NCI-H1417 (cell line): ENCODE measurements at places on chromosomes 1 and 21.

GRCh38 chr21:16312321-16312720, 582.5 kb downstream of the USP25 start:
- no peak for DNase-seq

- no peak for DNase-seq
Observed at GRCh38 chr1:62800825-62801306, 16.9 kb downstream of the ATG4C start.

GRCh38 chr1:33358114-33358794, 37.4 kb upstream of the A3GALT2 start:
- no peak for DNase-seq

DNA sequence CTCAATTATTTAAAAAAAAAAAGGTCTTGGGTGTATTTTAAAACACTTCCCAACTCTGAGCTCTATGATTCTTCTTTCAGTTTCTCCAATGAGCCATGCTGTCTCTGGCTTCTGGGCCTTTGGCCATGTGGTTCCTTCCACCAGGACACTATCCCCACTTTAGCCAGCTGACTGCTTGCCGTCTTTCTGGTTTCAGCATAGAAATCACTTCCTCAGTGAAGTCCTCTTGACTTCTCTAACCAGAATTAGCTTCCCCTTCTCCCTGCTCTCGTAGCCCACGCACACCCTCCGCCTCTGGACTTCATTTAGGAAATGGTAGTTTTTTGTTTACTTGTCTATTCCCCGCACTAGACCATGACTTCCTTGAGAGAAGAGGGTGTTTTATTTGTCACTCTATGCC, 1.1 kb upstream of the DIO1 start:
- no peak for DNase-seq

DNA sequence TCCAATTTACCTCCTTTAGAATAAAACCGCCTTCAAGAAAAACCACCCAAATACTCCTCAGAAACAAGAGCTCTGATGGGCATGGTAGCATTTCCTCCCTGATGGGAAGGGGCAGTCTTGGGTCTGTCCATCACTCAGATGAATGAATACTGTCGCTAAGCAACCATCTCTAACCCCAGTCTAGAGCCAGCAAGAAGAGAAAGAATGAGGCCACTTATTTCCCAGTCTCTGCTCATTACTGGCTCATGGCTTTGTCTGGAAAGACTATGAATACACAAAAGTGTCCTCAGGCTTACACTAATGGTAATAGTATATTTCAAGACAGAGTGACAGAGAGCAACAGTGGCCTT, 51.0 kb upstream of the F3 start:
- peak; percentile 23 for DNase-seq
